ENCODE measurements at places on chromosomes 2 and 18.

GRCh38 chr2:172484253-172484652 is 56.9 kb downstream of the ITGA6 start:
- DNase-seq, result no peak

- no peak for DNase-seq
Observed at GRCh38 chr2:99878581-99879350, 263.6 kb downstream of the AFF3 start.

- no peak for DNase-seq
Observed at GRCh38 chr2:9106338-9107167, 100.1 kb upstream of the ASAP2 start.

DNA sequence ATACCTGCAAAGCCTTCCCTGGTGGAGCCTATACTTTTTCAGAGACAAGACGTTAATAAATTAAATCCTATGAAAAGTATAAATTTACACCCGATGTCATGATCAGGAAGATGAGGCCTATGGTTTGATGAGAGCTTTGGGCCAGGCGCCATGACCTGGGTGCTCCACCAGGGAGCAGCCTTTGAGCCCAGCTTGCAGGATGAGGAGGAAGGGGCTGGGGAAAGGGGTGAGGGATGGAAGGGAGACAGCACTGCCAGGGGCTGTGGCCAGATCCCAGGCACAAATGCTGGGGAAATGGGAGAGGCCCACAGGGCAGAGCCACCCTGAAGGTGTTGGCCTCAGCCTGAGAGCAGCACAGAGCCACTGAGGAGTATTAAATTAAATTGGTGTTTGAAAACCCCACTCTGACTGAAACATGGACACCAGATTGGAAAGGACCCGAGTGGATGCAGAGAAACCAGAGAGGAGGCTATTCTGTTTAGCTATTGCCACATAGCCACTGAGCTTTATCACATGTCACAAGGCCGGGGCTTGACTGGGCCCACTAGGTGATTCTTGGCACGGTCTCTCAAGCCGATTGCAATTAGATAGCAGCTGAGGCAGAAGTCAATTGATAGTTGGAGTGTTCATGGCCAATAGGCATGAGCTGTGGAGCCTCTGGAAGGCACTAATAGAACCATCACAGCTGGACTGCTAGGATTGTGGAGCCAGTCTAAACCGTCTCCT is 9.6 kb upstream of the FAHD2A start:
- DNase-seq, result no peak

DNA sequence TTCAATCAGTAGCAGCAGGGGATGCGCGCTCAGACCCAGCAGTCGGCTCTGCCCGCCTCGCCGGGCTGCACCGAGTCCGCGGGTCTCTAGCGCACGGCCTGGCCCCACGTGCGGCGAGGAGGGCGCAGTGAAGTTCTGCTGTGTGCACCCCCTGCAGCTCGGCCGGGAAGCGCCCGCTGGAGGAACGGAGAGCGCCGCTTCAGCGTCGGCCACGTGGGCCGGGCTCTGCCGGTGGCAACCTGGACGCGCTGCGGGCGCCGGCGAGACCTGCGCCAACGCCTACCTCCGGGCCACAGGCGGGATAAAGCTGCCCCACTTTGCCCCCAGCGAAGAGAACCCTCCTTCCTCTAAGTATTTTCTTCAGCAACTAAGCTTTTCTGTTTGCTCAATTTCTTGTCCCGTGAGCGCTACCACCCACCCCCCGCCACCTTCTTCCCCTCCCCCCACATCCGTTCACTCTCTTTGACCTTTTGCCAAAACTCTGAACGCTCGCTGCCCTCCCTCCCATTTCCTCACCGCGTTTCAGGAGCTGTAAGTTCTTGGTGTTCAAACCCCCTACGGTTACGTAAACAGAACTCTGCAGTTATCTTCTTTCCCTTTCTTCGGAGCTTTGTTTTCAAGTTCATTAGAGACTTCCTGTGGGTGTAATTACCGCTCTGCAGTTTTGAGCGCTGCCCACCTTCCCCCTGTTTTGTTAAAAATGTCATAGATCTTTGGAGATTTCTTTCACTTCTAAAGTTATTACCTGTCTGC is 42.6 kb upstream of the EDAR start:
- DNase-seq, result peak; percentile 27
